ENCODE measurements at places on chromosomes 16 and 17.

- DNase-seq = no peak
Observed at GRCh38 chr17:50331085-50331791, 14.7 kb upstream of the XYLT2 start.

DNA sequence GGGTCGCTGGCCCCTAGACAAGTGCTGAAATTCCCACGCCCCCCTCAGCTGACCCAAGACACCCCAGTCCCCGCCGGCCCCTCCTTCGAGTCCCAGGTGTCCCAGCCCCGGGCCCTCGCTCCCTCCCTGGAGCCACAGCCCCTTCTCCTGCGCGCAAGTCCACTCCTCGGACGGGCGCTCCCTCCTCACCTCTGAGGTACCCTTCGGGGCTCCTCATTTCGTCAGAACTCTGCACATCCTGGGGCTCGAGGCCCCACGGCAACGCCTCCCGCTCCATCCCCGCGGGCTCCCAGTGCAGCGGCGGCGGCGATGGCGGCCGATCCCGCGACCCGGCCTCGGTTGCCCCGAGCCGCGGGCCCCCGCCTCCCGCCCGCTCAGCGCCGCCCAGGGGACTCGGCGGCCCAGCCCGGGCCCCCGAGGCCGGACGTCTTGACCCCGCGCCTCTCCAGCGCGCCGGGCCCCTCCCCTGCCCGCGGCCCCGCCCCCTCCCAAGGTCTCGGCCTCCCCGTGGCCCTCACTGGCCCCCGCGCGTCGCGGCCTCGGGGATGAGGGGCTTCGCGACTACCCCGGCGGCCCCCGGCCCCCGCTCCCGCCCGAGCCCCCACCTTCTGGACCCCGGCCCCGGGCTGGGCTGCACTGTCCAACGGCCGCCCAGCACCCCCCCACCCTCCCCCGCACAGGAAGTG is at the start of gene ZNF768:
ZNF768 (minus strand) TSS at position 430 of the 686 bp plus-strand sequence; CDS start at position 277, 153 bp downstream.
- DNase-seq = no peak

GRCh38 chr17:81513753-81514488 is 1.3 kb upstream of the ACTG1 start:
- DNase-seq = no peak

- DNase-seq = no peak
Observed at GRCh38 chr16:12341966-12342365, 365.4 kb downstream of the SNX29 start.

GRCh38 chr16:71407731-71408130 is 34.1 kb downstream of the TLE7 start:
- no peak for DNase-seq

DNA sequence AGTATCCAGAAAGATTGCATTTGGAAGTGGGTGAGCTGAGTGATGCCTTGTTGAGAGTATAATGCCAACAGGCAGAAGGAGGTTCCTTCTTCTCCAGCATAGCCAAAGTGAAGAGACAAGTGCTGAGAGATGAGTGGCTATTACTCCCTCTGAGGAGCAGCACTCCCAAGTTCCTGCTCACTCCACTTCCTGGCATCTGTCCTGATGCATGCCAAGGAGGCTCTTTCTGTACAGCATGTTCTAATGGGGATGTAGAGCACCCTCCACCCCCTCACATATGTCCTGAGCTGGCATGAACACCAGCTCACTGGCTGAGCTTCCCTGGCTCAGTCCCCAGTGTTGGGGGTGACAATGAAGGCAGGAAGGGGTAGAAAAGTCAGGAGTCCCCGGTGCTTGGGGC is 44.2 kb upstream of the DNAH9 start:
- no peak for DNase-seq

GRCh38 chr17:3913531-3914311 is 2.5 kb downstream of the P2RX1 start:
- DNase-seq = peak; percentile 58

DNA sequence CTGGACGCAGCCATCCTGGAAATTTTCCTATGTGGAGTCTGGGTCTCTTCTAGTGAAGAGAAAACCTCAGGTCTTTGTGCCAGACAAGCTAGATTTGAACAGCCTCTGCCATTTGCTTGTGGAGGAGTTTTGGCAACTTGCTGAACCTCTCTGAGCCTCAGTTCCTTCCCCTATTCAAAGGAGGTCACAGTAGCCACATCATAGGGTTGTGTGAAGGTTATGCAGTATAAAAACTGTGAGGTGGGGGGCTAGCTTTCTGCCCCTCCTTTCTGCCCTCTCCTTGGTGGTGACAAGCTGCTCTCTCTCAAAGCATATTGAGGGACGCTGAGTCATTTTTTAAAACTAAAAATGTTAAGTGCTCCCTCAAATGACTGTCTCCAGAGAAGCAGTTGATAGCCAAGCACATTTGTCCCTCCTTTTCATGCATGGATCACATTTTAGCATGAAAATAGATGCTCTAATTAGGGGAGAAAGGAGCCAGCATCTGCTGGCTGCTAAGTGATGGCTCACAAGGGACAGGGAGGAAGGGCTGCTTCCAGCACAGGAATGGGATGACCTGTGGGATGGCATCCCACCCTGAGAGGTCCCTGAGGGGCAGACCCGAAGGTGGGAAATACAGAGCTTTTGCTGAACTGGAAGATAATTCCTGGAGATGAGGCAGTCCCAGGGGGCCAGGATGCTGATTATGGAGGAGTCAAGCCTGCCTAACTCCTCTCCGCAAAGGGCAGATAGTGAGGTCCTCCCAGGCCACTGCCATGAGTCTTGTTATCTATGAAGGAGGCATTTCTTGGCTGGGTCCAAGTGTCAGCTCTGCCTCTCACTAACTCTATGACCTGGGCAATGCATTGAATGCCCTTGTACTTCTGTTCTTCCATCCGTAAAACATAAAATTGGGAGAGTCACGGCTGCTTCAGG is 218.8 kb downstream of the RAB11FIP4 start:
- no peak for DNase-seq

GRCh38 chr16:13324851-13325250 is 423.5 kb downstream of the SHISA9 start:
- DNase-seq = no peak

DNA sequence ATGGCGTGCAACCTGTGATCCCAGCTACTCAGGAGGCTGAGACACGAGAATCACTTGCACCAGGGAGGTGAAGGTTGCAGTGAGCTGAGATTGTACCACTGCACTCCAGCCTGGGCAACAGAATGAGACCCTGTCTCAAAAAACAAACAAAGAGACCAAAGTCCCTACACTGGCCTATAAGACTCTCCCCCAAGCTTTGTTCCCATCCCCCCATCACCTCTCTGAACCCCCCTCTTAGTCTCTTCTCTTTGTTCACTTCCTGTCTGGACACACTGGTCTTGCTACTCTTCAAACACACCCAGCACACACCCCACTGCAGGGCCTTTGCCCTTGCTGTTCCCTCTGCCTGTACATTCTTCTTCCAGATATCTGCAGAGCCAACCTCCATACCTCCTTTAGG is 7.8 kb upstream of the SCNN1B start:
- DNase-seq = no peak

DNA sequence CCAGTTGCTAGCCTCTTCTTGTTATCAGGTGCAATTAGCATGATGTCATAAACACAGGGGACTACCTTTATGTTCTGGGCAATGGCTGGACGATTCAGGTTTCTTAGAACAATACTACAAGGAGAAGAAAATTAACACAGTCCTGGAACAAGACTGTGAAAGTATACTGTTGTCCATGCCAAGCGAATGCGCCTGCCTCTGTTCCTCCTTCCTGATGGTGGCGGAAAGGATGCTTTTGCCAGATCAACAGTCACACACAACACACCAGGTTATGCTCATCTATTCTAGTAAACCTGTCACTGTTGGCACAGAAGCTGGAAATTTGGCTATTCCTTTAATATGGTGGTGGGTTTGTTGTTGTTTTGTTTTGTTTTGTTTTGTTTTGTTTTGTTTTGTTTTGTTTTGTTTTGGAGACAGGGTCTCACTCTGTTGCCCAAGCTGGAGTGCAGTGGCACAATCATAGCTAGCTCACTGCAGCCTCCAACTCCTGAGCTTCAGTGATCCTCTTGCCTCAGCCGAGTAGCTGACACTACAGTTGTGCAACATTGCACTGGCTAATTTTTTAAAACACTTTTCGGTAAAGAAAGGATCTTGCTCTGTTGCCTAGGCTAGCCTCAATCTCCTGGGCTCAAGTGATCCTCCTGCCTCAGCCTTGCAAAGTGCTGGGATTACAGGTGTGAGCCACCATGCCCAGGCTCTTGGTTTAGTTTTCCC is 3.1 kb upstream of the CD300LD start:
- DNase-seq = no peak

- no peak for DNase-seq
Observed at GRCh38 chr16:49484936-49485335, 111.3 kb downstream of the C16orf78 start.

GRCh38 chr16:56448005-56448404 is 3.1 kb downstream of the NUDT21 start:
- no peak for DNase-seq

GRCh38 chr16:85390511-85391174 is 222.5 kb upstream of the GSE1 start:
- no peak for DNase-seq

GRCh38 chr16:27264151-27264550 is 4.4 kb downstream of the NSMCE1 start:
- DNase-seq = no peak

- DNase-seq = no peak
Observed at GRCh38 chr16:65796481-65796880, 570.0 kb upstream of the CDH5 start.

GRCh38 chr17:61007980-61008379 is 330.3 kb downstream of the BCAS3 start:
- DNase-seq = no peak

DNA sequence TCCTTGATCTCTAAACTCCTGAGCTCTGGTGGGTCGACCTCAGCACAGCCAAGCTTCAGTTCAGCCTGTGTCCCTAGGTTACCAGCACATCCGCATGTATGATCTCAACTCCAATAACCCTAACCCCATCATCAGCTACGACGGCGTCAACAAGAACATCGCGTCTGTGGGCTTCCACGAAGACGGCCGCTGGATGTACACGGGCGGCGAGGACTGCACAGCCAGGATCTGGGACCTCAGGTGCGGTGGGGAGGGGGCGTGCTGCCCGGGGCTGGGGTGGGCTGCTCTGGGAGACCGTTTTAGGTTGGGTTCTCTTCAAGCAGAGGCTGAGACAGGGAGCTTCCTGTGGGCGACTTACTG is 1.1 kb downstream of the MLST8 start:
- DNase-seq = no peak

GRCh38 chr16:88406096-88407041 is 23.6 kb downstream of the ZNF469 start:
- DNase-seq = no peak

DNA sequence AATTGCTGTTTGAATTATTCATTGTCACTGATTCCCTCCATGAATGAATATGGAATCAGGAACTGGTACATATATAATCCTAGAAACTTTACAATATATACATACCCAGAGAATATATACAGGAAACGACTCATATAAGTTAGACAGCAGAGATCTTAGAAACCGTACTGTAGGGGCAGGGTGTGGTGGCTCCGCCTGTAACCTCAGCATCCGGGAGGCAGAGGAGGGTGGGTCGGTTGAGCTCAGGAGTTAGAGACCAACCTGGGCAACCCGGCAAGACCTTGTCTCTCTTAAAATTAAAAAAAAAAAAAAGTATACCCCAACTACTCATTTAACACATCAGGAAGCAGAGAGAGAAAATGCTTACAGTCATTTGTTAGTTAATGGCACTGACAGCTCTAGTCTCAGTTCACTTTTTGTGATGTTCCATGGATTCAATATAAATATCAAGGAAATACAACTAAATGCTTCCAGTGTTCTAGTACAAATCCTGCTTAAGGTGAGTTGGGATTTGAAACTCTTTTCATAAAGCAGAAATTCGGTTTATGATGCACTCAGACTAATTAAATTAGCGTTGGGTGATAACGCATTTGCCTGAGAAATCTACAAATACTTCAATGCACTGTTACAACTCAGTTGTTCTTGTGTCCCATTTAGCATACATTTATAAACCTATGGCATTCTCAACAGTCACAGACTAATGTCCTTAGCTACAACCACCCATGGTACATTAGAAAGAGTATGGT is 5.6 kb downstream of the GLG1 start:
- DNase-seq = peak; percentile 26

DNA sequence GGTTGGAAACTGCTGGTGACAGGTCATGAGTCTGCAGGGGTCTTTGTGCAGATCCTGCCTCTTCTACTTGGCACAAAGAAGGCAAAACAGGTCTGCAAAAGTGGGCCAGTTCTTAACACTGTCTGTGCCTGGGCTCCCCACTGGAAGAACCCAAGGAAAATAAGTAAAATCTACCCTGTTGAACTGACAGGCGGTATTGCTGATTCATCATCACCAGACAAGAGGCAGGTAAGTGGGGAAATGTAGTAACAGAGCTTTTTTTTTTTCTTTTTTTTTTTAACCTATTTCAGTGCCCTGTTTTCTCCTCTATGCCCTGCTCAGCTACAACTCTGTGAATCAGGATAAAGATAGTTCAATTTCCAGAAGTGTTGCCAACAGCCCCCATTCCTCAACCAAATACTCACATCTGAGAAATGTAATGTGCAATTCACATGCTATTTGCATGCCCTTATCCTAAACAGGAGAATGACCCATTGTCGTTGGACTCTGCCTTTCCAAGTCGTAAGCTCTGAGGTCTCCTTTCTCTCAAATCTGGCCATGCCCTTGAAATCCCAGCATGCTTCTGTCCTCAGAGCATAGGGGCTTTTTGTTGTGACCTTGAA is 237.0 kb downstream of the SOX9 start:
- DNase-seq = no peak

DNA sequence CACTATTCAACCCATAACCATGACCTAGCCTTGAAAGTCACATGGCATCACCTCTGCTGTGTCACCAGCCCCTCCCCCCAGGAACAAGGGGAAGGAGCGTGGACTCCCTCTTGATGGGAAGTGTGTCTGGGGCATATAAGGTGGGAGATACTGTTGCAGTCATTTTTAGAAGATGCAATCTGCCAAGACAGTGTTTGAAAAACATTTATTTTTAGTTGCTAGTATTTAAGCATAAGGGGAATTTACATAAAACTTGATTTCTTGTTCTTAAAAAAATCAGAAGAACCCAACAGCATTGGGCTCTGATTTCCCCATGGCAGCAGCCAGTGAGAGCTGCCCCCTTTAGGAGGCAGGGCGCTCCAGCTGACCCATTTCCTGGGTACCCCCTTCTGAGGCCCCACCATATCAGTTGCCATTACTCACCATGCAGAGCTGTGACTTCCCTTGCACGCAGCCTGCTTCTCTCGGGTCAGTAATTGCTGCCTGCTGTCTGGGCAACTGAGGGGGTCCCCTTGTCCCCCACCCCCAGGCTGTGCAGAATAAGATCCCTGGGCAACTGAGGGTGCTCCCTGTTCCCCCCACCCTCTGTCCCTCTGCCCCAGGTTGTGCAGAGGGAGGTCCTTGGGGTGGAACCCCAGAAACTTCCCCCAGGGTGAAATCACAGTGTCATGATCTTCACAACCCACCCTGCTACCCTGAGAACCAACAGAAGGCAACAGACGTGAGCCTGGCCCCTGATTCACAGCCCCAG is 11.8 kb upstream of the CDC42EP4 start:
- DNase-seq = no peak

- DNase-seq = no peak
Observed at GRCh38 chr16:73921295-73921694, 375.3 kb upstream of the PSMD7 start.

GRCh38 chr16:82784573-82784968 is 157.8 kb downstream of the CDH13 start:
- DNase-seq = no peak

Data from stimulated activated CD4-positive, alpha-beta T cell treated with anti-CD3 and anti-CD28 coated beads, Interleukin-1b, Interleukin-23, amount 100 ng/mL, for 1 hour (primary cell).